Stomach (tissue), 19 donors: ENCODE measurements at places on chromosomes 4 and X.

- no peak overlapping the region for H3K27ac ChIP-seq
- H3K27me3 ChIP-seq = no peaks in the 10 kb centered on the region
- no peaks in the 10 kb centered on the region for H3K36me3 ChIP-seq
- peak; percentile 46 for DNase-seq
- no peak overlapping the region for H3K4me3 ChIP-seq
Measured at GRCh38 chr4:170589597-170590191, 499.9 kb upstream of the AADAT start.

GRCh38 chrX:12595720-12596119 lies 195.5 kb upstream of the PRPS2 start:
- DNase-seq = no peak
- no peak overlapping the region for H3K27ac ChIP-seq
- no peaks in the 10 kb centered on the region for H3K4me1 ChIP-seq
- H3K27me3 ChIP-seq = no peaks in the 10 kb centered on the region

GRCh38 chrX:40778861-40779575 lies 43.7 kb upstream of the MED14 start:
- no peak overlapping the region for H3K4me3 ChIP-seq
- H3K4me1 ChIP-seq = no peaks in the 10 kb centered on the region
- no peaks in the 10 kb centered on the region for H3K36me3 ChIP-seq
- DNase-seq = no peak
- H3K27me3 ChIP-seq = no peaks in the 10 kb centered on the region

DNA sequence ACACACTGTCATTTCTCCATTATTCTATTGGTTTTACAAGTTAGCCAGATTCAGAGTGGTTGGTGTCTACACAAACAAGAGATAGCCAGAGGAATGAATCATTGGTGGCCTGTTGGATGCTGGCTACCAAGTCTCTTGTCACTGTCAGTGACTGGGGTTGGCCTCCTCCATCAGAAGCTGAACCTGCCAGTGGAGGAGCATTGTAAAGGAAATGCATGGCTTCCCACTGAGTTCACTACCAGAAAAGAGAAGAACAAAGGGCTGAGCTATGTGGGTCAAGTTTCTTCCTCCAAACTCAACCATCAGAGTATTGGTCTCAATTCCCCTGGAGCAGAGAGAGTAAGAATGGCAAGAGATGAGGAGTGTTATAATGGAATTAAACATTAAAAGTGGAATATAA lies 26.5 kb upstream of the ANKRD50 start:
- no peaks in the 10 kb centered on the region for H3K36me3 ChIP-seq
- no peaks in the 10 kb centered on the region for H3K4me1 ChIP-seq

- DNase-seq = no peak
- no peak overlapping the region for H3K27ac ChIP-seq
- no peak overlapping the region for H3K4me3 ChIP-seq
Measured at GRCh38 chrX:675279-675954, 44.8 kb downstream of the SHOX start.

GRCh38 chr4:144450526-144450925 lies 195.4 kb upstream of the HHIP start:
- no peaks in the 10 kb centered on the region for H3K27me3 ChIP-seq
- no peak overlapping the region for H3K27ac ChIP-seq
- no peaks in the 10 kb centered on the region for H3K36me3 ChIP-seq
- no peaks in the 10 kb centered on the region for H3K4me1 ChIP-seq

DNA sequence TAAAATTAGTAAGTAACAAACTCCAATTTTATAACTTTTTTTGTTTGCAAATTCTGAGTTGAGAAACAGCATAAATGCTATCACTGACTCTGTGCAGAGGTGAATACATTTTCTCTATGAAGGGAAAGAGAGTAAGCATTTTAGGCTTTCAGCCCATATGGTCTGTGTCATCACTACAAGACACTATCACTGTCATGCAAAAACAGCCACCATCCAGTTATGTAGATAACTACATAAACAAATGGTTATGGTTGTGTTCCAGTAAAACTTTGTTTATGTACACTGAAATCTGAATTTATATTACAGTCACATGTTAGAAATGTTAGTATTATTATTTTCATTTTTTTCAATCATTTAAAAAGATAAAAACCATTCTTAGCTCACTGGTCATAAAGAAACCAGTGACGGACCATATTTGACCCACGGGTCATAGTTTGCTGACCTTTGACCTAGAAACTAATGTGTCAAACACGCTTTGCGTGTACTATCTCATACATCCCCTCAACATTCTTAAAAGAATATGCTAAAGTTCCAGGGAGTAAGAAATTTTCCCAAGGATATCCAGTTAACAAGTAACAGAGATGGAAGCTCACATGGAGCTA lies 29.1 kb downstream of the RASGEF1B start:
- H3K27me3 ChIP-seq = no peaks in the 10 kb centered on the region
- peaks cover 36% of the 10 kb centered on the region for H3K36me3 ChIP-seq
- H3K4me1 ChIP-seq = no peaks in the 10 kb centered on the region
- no peak overlapping the region for H3K4me3 ChIP-seq
- H3K27ac ChIP-seq = no peak overlapping the region
- DNase-seq = no peak

- no peak overlapping the region for H3K27ac ChIP-seq
- H3K4me1 ChIP-seq = no peaks in the 10 kb centered on the region
- DNase-seq = peak; percentile 20
- H3K36me3 ChIP-seq = no peaks in the 10 kb centered on the region
- no peak overlapping the region for H3K4me3 ChIP-seq
- H3K27me3 ChIP-seq = no peaks in the 10 kb centered on the region
Measured at GRCh38 chr4:32929796-32930699, 2209.9 kb downstream of the PCDH7 start.

DNA sequence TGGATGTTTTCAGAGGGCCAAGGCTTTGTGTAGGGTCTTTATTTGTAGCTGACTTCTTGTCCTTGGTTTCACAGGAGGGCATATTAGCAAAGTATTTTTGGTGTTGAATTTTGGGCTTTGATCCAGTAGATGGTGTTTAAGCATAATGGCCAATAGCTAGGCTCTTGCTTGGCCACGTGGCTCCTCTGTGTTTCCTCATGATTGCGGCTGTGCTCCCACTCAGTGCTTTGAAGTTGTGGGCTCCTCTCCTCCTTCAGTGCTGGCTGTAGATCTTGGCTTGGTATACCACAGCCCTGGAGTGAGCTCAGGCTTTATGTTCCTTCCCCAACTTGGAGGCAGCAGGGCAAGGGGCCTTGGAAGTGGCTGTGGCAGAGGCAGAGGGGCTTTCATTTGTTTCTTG lies 107.2 kb upstream of the CENPE start:
- H3K4me1 ChIP-seq = peaks cover 5% of the 10 kb centered on the region
- H3K36me3 ChIP-seq = no peaks in the 10 kb centered on the region
- H3K27ac ChIP-seq = no peak overlapping the region
- no peak for DNase-seq
- H3K4me3 ChIP-seq = no peak overlapping the region

- H3K27me3 ChIP-seq = no peaks in the 10 kb centered on the region
- H3K27ac ChIP-seq = no peak overlapping the region
- no peak overlapping the region for H3K4me3 ChIP-seq
- no peak for DNase-seq
- no peaks in the 10 kb centered on the region for H3K36me3 ChIP-seq
- H3K4me1 ChIP-seq = no peaks in the 10 kb centered on the region
Measured at GRCh38 chrX:31165241-31166035, 93.6 kb upstream of the FTHL17 start.

DNA sequence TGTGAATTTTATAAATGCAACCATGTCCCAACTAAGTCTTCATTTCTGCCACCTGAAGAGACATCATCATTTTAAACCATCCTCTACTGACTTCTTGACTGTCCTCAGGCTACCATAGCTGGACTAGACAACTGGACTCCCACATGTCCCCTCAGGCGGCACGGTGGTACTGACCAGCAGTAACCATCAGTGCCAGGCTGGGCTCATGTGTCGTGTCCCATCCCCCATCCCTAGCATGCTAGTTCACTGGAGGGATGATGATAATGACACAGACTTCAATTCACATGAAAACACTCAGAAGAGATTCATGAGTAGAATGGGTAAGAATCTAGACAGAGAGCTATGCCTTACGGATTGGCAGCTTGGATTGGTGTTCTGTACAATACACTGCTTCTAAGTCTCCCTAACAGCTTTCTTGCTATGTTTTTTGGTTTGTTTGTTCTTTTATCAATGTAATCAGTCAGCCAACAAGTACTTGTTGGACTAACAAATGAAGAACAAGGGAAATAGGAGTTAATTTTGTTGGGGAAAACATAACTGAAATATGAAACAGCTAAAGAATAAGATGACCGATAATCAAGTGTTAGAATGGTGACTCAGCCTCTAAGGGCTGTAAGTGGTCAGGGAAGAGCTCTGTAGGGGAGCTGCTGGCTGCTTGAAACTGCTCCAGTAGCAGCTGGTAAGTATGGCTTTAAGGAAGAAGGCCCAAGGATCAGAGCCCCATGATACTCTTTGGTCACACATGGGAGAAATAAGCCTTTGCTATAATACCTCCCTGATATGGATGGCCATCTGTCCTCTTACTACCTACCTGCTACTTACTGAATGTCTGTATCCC lies 10.3 kb downstream of the ZDHHC9 start:
- H3K27ac ChIP-seq = no peak overlapping the region
- H3K27me3 ChIP-seq = no peaks in the 10 kb centered on the region
- H3K4me3 ChIP-seq = no peak overlapping the region
- no peaks in the 10 kb centered on the region for H3K4me1 ChIP-seq

GRCh38 chrX:8879750-8880149 lies 78.6 kb upstream of the FAM9A start:
- no peaks in the 10 kb centered on the region for H3K36me3 ChIP-seq
- H3K27me3 ChIP-seq = no peaks in the 10 kb centered on the region
- peak; percentile 9 for DNase-seq
- H3K4me3 ChIP-seq = no peak overlapping the region
- no peaks in the 10 kb centered on the region for H3K4me1 ChIP-seq

DNA sequence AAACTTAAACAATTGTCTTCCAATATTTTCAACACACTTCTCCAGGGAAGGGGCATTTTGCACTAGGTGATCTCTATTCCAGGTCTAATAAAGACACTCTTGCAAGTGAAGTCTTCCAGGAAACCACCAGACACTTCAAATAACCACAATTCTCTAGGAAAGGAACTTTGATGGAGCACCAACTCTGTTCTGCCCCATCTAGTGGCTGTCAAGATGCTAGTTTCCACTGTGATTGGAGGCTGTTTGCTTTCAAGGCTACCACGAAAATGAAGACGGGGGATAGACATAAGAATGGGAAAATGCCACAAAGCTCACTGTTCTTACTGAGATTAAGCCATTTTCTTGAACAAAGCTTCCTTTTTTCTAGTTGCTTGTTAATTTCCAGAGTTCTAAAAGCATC lies 100.6 kb upstream of the F9 start:
- H3K4me1 ChIP-seq = no peaks in the 10 kb centered on the region
- H3K36me3 ChIP-seq = no peaks in the 10 kb centered on the region
- H3K27ac ChIP-seq = no peak overlapping the region
- H3K4me3 ChIP-seq = no peak overlapping the region

GRCh38 chr4:81607950-81608349 lies 136.2 kb upstream of the RASGEF1B start:
- H3K4me1 ChIP-seq = peaks cover 16% of the 10 kb centered on the region
- no peak overlapping the region for H3K4me3 ChIP-seq
- H3K27ac ChIP-seq = no peak overlapping the region

GRCh38 chr4:39324446-39324845 lies 41.7 kb downstream of the RFC1 start:
- H3K4me3 ChIP-seq = no peak overlapping the region
- H3K27ac ChIP-seq = no peak overlapping the region
- no peak for DNase-seq
- H3K27me3 ChIP-seq = no peaks in the 10 kb centered on the region

GRCh38 chrX:12139934-12140611 lies 1.8 kb downstream of the FRMPD4 start:
- DNase-seq = no peak
- H3K4me1 ChIP-seq = peaks cover 6% of the 10 kb centered on the region
- H3K27me3 ChIP-seq = peaks cover 22% of the 10 kb centered on the region

DNA sequence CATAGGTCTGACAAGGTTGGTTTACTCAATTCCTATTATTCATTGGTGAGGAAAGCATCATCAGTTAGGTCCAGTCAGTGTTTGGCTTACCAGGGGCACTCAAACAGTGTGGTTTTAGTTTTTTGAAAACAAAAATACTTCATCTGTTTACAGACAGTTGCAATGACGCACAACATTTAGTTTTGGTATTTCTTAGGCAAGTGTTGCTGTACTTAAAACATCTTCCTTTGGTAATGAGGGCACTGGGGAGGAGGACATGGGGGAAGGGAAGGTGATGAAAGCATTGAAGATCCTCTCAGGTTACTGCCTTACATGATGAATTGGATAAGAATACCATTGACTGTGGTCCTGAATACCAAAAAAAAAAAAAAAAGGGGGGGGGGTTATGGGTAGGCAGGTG lies 93.7 kb upstream of the MAOA start:
- no peak overlapping the region for H3K27ac ChIP-seq
- H3K4me1 ChIP-seq = no peaks in the 10 kb centered on the region
- no peaks in the 10 kb centered on the region for H3K27me3 ChIP-seq
- H3K4me3 ChIP-seq = no peak overlapping the region
- no peak for DNase-seq

DNA sequence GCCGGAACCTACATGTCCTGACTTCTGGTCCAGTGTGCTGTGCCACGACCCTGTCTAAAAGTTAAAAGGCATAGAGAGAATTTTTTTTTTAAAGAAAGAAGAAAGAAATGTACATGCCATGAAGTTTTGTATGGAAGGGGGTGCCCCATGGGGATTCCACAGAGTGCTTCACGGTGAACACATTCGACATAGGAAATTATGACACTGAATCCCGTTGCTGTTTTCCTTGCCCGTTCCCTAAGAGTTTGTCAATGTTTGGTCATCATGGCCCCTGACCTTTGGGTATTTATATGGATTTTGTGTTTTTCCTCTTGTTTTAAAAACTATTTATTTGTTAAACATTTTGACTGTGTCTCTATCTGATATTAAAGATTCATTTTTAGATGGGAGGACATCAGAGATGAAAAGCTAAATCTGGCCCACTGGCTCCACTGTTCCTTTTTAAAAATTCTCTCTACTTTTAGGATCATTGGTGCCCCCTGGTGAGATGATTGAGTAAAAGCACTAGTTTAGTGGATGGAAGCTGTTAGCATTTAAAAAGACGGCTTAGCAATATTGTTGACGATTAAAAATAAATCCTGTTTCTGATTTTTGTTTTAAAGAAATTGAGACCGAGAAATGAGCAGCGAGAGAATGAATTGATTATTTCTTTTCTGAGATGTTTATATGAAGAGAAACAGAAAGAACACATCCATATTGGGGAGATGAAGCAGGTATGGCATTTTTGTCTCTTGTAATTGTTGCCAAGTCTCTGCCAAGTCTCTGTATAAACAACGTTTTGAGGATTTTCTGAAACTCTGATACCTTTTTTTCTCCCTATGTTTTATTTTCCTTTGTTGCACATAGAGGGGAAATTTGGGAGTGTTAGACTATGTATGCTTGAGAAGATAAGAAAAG lies 75.0 kb downstream of the PTTG2 start:
- no peak overlapping the region for H3K4me3 ChIP-seq
- no peak overlapping the region for H3K27ac ChIP-seq
- no peaks in the 10 kb centered on the region for H3K27me3 ChIP-seq
- peaks cover 23% of the 10 kb centered on the region for H3K36me3 ChIP-seq

DNA sequence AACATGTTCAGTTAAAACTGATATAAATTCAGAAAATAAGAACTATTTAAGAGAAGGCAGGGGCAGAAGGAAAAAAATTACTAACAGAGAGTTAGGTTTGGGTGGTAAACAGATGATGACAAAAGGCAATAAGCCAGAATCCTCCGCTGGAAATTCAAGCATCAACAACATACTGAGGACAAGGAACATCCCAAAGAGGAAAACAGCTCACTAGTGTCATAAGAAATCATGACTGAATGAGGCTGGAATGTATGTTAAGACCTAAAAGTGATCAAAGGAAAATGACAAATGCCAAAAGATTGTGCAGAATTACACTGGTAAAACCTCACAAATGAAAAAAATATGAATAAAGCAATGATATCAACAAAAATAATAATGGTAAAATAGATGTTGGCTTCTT lies 88.4 kb downstream of the WDFY3 start:
- no peaks in the 10 kb centered on the region for H3K27me3 ChIP-seq
- H3K4me3 ChIP-seq = no peak overlapping the region
- H3K4me1 ChIP-seq = no peaks in the 10 kb centered on the region
- H3K27ac ChIP-seq = no peak overlapping the region
- no peak for DNase-seq
